ENCODE measurements at places on chromosomes 3 and 15.

GRCh38 chr3:171753665-171754408 is 56.4 kb downstream of the PLD1 start:
- no peak for DNase-seq

DNA sequence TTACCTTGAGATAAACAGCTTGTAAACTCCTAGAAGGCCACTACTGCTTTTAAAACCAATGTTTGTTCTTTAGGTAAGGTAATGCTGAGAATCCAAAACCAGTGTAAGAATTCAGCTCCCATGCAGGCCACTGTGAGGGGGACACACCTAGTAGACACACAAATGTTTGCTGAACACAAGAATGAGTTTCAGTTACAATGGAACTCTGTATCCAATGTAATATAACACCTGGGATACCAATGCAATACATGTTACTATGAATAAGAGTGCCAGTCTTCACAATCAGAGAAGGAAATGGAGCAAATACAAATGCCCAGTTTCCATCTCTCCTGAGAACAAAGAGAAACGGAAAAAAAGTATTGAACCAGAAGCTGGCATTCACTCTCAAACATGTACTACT is 65.9 kb downstream of the IGF2BP2 start:
- DNase-seq, result no peak

DNA sequence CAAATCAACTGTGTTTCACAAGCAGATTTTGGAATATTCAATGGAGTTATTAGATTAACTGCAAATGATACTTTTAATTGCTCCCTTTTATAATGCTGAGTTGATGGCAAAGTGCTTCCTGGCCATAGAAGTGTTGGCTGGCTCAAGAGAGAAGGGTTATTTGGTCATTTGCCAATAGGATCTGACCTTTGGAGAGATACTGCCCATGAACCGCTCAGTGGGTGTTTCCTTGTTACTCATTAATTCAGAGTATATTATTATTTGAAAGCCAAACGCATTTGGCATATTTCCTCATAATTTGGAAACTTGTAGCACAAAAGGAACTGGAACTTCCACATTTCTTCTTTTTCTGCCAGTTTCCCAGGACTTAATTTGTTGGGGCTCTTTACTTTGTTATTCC is 234.7 kb downstream of the CDIN1 start:
- DNase-seq, result no peak

GRCh38 chr3:171256445-171257250 is 203.6 kb downstream of the TNIK start:
- no peak for DNase-seq

All from stimulated activated CD8-positive, alpha-beta memory T cell treated with anti-CD3 and anti-CD28 coated beads, Interleukin-7, amount 100 ng/mL, for 24 hours (primary cell).